ENCODE measurements at places on chromosomes 2 and 18. TPM values are rescaled to one million over a fixed set of nuclear protein-coding genes. Genes with fewer than 3 reads are reported as not detected.

DNA sequence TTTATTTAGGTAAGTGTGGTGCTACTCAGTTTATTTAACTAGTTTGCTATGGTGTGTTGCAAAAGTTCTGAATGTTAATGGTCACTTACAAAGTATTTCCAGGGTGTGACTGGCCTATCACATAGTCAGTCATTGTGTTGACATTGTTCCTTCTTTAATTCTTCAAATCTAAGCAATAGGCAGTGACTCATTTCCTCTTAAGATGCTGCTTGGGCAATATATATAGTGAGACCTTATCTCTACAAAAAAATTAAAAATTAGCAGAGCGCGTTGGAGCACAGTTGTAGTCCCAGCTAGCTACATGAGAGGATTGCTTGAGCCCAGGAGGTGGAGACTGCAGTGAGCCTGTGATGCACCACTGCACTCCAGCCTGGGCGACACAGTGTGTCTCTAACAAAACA lies 5.8 kb upstream of the CCDC88A start:
- DNase-seq = no peak

- no peak for DNase-seq
Measured at GRCh38 chr2:190031969-190032618, 30.4 kb downstream of the MSTN start.

DNA sequence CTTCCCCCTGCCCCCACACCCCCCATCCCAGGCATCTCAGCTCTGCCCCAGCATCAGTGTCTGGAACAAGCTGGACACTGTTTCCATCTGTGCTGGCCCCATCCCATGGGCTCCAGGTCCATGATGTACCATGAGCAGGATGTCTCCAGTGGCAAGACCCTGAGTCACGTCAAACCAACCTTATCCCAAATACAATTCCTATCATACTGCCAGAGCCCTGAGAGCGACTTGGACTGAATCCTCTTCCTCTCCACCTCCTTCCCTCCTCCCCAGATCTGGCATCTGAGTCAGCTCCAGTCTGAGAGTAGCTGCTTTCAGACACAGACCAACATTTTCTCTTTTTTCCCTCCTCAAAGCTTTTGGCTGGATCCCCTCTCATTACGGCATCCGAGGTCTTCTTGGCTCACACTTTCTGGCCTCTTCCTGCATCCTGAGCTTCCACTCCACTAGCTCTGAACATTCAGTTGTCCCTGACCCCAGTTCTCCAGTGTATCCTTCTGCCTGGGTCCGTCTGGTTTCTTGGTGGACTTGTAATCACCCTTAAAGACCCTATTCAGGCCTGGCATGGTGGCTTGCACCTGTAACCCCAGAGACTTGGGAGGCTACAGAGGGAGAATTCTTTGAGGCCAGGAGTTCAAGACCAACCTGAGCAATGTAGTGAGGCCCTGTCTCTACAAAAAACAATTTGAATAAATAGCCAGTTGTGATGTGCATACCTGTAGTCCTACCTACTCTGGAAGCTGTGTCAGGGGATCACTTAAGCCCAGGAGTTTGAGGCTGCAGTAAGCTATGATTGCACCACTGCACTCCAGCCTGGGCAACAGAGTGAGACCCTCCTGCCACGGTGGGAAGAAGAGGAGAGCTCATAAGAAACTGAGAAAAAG lies 68.3 kb downstream of the ACKR3 start:
- no peak for DNase-seq

- DNase-seq = no peak
Measured at GRCh38 chr18:49572611-49573345, 10.9 kb downstream of the LIPG start.

Gene STARD6
- total RNA-seq = not detected

DNA sequence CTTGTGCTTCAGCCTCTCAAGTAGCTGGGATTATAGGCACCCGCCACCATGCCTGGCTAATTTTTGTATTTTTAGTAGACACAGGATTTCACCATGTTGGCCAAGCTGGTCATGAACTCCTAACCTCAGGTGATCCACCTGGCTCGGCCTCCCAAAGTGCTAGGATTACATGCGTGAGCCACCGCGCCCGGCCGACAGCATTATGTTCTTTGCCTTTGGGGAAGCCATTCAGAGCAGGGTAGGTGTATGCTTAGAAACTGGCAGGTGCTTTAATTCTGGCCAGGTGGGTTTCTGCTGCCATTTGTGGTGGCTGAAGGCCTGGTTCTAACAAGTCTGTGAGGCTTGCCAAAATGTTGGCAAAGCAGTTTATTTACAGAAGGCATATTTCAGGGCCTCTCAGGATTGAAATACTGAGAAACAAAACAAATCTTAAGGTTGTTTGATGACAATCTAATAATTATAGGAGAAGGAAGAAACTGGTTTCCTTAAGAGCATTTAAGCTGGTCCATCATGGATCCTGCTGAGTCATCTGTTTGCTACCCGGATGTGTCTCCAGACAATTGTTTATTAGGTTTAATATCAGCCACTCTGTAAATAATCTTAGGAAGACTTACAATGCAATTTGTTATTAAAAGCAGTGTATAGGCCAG lies 16.0 kb downstream of the SLC20A1 start:
- no peak for DNase-seq

DNA sequence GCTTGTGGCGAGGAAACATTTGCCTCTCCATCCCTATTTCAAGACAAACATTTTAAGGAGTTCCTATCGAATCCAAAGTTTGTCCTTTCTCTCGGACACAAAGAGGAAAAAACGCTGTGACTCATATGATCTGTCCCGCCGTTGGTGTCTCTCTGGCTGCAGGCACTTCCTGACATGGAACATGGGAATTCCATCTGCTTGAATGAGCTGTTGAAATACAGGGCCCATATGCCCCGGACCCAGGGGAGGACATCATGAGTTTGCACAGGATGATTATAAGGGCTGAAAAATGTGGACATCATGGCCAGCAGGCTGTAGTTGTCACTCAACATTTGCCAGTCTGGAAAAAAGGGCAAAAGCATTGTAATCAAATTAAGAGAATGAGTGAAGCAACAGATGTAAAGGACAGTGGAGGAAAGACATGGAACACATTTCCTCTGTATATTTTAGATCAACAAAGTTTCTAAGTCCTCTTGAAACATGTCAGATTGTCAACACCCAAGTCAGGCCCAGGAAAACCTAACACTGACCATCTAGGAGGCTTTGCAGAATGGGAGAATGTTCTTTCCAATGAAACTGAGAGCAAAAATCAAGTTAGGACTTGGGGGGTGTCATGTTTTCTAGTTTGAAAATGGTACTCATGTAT lies 103.2 kb upstream of the SMIM21 start:
- no peak for DNase-seq

Gene REG3A
- not detected for total RNA-seq

DNA sequence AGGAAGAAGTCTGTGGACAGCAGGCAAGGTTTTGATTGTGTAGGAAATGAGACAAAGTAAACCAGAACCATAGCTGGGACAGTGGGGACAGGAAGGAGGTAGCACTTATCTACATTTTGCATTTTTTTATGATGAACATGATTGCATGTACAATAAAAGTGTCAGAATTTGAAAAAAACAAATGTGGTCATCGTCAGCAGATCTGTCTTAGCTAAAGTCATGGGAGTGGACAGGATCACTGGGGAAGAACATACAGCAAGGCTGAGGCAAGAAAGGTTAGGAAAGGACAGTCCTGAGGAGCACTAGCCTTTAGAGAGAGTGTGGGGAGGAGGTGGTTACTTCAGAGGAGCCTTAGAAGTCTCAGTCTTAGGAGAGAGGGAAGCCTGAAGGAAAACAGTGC lies 35.1 kb upstream of the SLC14A2 start:
- DNase-seq = no peak

DNA sequence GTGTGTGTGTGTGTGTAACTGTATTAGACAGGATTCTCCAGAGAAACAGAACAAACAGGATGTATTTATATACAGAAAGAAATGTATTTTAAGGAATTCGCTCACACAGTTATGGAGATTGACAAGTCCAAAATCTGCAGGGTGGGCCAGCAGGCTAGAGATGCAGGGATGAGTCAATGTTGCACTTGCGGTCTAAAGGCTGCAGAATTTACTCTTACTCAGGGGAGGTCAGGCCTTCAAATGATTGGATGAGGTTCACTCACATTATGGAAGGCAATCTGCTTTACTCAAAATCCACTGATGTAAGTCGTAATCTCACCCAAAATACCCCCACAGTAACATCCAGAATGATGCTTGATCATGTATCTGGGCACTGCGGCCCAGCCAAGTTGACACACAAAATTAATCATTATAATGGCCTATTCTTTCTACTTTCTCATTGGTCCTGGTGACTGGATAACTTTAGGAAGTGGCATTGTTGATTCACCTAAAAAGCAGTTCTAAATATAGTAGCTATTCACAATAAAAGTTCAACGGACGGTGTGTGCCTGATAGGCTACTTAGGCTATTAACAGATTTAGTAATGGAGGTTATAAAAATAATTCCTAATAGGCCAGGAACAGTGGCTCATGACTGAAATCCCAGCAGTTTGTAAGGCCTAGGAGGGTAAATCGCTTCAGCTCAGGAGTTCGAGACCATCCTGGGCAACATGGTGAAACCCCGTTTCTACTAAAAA lies 40.6 kb upstream of the ACYP2 start:
- no peak for DNase-seq

- DNase-seq = peak; percentile 50
Measured at GRCh38 chr2:54503192-54503591, 47.1 kb downstream of the SPTBN1 start.

Gene ITPRIPL1
- total RNA-seq = 30.2 TPM

Gene DOCK10
- total RNA-seq = 134 TPM

- no peak for DNase-seq
Measured at GRCh38 chr18:53531187-53531586, 693.3 kb downstream of the MBD2 start.

GRCh38 chr2:228469721-228470120 lies 288.2 kb upstream of the SPHKAP start:
- no peak for DNase-seq

Gene MREG
- total RNA-seq = 10.2 TPM

DNA sequence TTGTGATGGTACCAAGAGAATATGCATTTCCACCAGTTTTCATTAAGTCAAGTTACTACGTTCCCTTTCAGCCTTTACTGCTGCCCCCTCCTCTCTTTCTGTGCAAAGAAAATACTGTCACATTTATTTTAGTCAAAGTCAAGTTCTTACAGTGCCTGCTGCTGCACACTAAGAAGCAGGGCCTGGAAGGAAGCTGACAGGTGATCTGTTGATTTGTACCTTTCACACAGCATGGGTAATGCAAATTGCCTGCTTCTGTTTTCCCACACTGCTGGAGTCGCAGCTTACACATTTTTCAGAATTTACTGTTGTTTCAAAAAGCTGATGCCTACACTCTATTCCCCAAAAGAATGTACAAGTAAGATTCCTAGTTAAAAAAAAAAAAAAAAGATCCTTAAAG lies 48.7 kb upstream of the CD226 start:
- DNase-seq = no peak

DNA sequence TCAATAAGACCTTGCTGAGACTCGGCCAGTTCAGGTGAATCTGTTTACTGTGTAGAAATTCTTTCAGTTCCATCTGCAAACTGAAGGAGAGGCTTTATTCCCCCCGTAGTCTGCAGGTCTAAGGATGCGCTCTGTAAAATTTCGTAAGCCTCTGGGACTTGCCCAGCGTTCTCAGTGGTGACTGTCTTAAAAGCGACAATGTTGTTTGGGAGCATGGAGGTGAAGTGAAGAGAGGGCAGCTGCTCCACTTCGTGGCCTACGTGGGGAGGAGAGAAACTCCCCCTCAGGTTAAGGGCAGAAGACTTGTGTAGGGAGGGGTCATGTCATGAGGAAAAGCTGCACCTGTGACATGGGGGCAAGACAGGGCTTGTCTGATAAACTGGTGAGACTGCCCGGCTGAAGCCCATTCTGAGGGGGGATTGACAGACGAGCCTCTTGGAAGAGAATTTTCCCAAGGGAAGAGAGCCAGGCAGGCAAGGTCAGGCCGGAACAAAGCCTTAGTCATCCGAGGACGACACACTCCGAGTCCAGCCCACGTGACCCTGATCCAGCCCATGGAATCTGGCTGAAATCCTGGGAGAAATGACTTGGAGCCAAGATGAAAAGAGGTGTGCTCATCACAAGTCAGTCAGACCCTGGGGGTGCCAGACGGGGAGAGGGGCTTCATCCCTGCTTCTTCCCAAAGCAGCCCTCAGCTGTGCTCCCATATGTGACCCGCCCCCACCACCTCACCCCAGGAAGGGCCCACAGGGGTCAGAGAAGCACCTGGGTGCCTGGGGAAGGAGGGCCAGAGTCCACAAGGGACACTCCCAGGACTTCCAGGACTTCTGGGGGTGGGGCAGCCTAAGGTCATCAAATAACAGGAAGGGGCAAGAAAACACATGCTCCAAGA lies 88.5 kb upstream of the SH3BP4 start:
- DNase-seq = no peak

- DNase-seq = no peak
Measured at GRCh38 chr2:100113990-100114433, 28.4 kb downstream of the AFF3 start.
